ENCODE measurements at places on chromosomes 2 and 18.

GRCh38 chr2:1049691-1050090 lies 99.0 kb downstream of the SNTG2 start:
- no peak for DNase-seq

DNA sequence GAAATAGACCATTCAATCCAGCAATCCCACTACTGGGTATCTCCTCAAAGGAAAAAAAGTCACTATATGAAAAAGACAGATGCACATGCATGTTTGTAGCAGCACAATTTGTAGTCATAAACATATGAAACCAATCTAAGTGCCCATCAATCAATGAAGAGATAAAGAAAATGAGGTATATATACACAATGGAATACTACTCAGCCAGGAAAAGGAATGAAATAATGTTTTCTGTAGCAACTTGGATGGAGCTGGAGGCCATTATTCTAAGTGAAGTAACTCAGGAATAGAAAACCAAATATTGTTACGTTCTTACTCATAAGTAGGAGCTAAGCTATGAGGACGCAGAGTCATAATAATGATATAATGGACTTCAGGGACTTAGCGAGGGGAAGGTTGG lies 45.2 kb upstream of the LRRC30 start:
- DNase-seq: no peak

GRCh38 chr2:85987266-85988174 lies 98.7 kb upstream of the ST3GAL5 start:
- DNase-seq: no peak

DNA sequence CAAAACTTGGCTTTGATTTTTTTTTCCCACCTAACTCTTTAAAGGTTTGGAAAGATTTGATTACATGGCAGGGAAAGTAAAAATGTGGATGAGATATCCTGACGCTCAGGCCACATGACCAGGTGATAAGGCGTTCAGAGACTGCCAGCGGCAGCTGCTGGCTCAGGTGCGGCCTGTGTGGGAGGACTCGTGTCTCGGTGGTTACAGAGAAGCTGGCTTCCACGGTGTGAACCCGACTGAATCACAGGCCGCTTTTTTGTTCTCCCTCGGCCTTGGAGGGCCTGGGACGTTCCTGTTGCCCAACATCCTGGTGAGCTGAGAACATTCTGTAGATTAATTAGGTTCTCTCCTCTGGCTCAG lies 124.2 kb upstream of the ZNF516 start:
- no peak for DNase-seq

DNA sequence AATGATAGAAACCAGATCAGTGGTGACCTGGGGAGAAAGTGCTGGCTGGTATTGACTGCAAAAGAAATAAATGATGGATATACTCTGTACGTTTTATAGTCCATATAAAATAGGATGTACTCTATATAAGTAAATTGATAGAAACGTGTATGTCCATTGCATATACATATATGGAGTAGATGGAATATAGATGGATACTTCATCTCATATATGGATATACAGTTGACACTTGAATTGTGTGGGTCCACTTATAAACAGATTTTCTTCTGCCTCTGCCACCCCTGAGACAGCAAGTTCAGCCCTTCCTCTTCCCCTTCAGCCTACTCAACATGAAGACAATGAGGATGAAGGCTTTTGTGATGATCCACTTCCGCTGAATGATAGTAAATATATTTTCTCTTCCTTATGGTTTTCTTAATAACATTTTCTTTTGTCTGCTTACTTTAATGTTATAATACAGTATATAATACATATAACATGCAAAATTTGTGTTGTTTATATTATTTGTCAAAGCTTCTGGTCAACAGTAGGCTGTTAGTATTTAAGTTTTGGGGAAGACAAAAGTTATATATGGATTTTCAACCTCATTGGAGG lies 76.1 kb upstream of the MYCN start:
- DNase-seq: no peak

DNA sequence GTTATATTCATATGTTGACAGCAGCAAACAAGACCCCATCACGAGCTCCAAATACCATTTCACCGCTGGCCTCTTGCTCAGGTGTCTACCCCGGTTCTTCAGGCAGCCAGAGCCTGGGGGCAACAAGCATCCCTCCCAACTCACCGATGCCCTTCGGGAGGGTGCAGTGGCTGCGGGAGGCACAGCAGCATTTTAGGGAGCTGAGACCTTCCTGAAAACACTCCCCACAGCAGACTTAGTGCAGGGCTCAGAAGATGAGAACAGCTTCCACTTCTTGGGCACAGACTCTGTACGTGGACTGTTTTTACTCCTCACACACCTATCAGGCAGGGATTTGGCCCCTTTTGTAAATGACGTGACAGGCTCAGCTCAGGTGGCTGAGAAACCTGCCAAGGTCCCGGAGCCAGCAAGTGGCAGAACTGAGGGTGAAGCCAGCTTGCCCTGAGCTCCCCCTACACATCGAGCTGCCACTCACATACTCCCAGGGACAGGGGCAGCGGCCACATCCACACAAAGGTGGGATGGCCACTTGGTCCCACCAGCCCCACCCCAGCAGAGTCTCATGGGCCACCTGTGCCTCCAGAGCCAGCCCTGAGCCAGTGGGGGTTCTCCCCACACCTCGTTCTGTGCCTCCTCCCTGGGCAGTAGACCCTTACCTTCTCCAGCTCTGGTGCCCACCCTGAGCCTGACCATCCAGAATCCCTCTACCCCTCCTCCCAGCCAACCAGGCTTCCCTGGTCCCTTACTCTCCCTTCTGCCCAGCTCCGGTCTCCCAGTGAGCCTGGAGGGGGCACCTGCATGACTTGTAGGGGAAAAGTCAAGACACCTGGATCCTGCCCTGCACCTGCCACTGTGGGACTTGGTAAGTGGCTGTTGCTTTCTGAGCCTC lies 28.5 kb downstream of the CYP27C1 start:
- DNase-seq: no peak

DNA sequence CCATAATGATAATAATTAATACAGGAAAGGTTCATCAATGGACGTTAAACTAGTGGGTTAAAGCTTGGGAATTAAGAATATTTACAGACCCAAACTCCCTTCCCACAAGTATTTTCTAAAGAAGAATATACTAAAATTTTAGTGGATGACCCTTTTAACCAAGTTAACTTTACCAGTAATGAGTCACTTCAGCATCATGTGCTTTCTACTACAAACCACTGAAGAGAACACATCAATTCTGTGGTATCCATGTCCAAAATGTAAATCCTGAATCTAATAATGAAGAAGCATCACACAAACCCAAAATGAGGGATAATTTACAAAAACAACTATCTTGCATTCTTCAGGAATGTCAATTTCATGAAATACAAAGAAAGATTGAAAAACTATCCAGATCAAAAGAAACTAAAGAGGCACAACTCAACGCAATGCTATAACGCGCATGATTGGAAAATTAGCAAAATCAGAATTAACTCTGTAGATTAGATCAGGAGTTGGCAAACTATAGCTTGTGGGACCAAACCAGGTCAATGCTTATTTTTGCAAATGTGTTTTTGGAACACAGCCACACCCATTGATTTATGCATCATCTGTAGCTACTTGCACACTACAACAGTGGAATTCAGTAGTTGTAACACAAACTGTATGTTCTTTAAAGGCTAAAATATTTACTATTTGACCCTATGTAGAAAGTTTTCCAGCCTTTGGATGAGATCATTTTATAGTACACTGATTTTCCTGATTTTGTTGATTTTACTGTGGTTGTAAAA lies 27.5 kb downstream of the COPS8 start:
- DNase-seq: no peak

GRCh38 chr18:44321868-44322590 lies 358.7 kb upstream of the SETBP1 start:
- DNase-seq: no peak

- DNase-seq: no peak
Measured at GRCh38 chr2:128277961-128278681, 40.5 kb downstream of the HS6ST1 start.

GRCh38 chr2:127196998-127197397 lies 23.1 kb downstream of the CYP27C1 start:
- no peak for DNase-seq

GRCh38 chr18:79803611-79804051 lies 5.9 kb downstream of the KCNG2 start:
- DNase-seq: no peak

DNA sequence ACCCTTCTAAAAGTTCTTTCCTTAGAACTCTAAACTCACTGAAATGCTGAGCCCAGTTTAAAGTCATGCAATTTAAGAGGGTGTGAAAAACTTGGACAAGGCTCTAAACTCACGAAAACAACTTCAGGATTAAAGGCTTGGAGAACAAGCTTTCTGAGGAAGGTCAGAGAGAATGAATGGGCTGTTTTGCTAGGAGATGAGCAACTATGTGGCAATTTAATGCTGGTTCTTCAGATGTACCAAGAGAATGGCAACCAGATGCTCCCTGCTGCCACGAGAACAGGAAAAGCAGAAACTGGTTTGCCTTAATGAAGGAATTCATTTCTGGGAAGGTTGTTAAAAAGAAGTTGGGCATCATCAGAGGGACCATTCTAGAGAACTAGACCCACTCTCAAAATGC lies 77.8 kb upstream of the PMAIP1 start:
- DNase-seq: no peak
